ENCODE measurements at places on chromosomes 7 and 10. TPM values are rescaled to one million over a fixed set of nuclear protein-coding genes. Genes with fewer than 3 reads are reported as not detected.

Gene ARHGEF35
- 0.27 TPM for total RNA-seq

DNA sequence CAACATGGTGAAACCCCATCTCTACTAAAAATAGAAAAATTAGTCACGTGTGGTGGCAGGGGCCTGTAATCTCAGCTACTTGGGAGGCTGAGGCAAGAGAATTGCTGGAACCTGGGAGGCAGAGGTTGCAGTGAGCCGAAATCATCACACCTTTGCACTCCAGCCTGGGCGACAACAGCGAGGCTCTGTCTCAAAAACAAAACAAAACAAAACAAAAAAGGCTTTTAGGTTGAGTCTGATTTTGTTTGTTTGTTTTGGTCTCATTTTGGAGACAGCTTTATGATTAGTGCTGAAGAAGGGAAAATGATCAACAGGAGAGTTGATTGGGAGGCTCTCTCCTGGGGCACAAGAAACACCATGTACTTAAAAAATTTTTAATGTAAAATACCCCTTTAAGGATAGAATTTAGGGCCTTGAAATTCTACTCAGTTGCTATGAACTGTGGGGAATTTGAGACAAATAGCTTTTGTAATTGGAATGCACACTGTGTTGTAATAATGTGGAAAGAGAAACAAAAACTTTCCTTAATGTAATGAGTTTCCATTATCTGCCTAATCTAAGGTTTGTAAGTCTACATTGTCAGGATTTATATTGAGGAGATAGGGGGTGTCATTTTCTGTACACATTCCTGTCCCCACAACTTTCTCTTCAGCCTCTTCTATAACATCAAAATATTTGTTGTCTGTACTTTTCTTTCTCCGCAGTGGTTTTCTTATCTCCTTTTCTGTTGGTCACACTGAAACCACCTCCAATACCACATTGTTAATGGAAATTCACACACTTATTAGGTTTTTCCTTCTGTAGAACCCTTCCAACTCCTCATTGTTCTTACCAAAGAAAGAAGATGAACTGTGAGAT, 41.3 kb downstream of the ARID5B start:
- no peak for ATAC-seq

GRCh38 chr10:119215371-119215770, 8.0 kb downstream of the GRK5 start:
- ATAC-seq, result no peak

GRCh38 chr10:3147117-3147820, 25.3 kb downstream of the PITRM1 start:
- no peak for ATAC-seq

Gene CLIP2
- total RNA-seq, result 51.8 TPM

GRCh38 chr7:141271451-141271850, 197.6 kb downstream of the TMEM178B start:
- no peak for ATAC-seq

Gene ASB10
- total RNA-seq, result not detected

Measured in motor neuron (in vitro differentiated cells).